ENCODE measurements at places on chromosomes 16 and 17. TPM values are rescaled to one million over a fixed set of nuclear protein-coding genes. Genes with fewer than 3 reads are reported as not detected.

DNA sequence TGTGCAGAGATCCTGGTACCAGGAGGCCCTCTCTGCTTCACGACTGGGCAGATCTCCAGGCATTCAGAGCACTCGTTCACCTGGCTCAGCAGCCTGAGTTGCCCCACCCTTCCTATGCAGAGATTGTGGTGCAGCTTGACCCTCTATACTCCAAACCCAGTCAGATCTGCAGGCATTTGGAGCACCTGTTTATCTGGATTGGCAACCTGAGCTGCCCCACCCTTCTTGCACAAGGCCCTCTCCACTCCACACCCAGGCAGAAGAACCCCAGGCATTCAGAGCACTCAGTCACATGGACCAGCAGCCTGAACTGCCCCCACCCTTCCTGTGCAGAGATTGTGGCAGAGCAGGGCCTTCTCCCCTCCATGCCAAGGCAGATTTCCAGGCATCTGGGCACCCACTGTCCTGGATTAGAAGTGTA, 88.4 kb upstream of the CDH5 start:
- peaks cover 22% of the 10 kb centered on the region for H3K4me1 ChIP-seq
- DNase-seq, result peak; percentile 86
- peak overlapping the region; percentile 57 for H3K27ac ChIP-seq
- peaks cover 22% of the 10 kb centered on the region for H3K27me3 ChIP-seq

DNA sequence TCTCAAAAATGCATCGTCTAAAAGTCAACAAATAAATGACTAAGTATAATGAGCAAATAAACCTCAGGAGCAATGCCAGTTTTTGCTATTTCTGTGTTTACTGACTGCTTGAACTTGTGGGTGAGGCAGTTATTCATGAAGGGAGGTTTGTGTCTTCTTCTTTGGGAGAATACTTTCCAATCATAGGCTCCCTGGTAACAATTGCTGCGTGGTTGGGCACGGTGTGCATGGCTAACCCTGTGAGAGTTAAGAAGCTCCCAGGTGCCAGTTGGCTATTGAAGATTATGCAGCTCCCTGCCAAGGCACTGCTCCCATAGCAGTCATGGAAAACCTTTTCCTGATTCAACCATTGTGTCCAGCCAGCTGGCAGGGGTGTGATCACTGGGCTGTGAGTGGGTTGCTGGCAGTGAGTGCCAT, 775.9 kb upstream of the GOT2 start:
- peaks cover 2% of the 10 kb centered on the region for H3K36me3 ChIP-seq
- H3K4me3 ChIP-seq, result no peak overlapping the region
- H3K4me1 ChIP-seq, result no peaks in the 10 kb centered on the region
- no peak for DNase-seq
- H3K27me3 ChIP-seq, result no peaks in the 10 kb centered on the region

DNA sequence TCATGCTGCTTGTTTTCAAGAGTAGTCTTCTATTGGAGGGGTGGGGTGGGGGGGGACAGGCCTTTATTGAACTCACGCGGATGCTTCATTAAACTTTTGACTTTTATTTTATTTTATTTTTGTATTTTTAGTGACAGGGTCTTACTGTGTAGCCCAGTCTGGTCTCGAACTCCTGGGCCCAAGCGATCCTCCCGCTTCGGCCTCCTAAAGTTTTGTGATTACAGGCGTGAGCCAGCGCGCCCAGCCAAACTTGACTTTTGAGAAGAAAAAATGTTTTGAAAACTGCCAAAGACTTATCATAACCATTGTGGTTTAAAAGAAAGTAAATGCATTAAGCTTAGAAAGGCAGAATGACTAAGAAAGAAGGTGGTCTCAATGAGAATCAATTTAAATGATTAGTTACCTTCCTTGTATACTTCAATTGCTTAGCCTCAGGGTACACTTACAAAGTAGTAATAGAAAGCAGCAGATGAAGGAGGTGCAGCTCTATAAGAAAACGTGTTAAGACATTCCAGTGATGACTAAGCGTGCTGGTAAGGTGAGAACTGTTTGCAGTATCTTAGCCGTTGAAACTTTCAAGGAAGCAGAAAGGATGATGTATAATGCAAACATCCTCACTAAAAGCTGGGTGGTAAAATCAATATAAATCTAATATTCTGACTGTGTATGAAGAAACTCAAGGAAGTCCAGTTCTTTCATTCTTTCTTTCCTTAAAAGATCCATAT, 1.2 kb downstream of the AP2B1 start:
- peak overlapping the region; percentile 99 for H3K27ac ChIP-seq
- H3K4me3 ChIP-seq, result peak overlapping the region; percentile 97
- H3K4me1 ChIP-seq, result peaks cover 18% of the 10 kb centered on the region
- peak; percentile 89 for DNase-seq
- H3K36me3 ChIP-seq, result peaks cover 9% of the 10 kb centered on the region
- H3K27me3 ChIP-seq, result no peaks in the 10 kb centered on the region

DNA sequence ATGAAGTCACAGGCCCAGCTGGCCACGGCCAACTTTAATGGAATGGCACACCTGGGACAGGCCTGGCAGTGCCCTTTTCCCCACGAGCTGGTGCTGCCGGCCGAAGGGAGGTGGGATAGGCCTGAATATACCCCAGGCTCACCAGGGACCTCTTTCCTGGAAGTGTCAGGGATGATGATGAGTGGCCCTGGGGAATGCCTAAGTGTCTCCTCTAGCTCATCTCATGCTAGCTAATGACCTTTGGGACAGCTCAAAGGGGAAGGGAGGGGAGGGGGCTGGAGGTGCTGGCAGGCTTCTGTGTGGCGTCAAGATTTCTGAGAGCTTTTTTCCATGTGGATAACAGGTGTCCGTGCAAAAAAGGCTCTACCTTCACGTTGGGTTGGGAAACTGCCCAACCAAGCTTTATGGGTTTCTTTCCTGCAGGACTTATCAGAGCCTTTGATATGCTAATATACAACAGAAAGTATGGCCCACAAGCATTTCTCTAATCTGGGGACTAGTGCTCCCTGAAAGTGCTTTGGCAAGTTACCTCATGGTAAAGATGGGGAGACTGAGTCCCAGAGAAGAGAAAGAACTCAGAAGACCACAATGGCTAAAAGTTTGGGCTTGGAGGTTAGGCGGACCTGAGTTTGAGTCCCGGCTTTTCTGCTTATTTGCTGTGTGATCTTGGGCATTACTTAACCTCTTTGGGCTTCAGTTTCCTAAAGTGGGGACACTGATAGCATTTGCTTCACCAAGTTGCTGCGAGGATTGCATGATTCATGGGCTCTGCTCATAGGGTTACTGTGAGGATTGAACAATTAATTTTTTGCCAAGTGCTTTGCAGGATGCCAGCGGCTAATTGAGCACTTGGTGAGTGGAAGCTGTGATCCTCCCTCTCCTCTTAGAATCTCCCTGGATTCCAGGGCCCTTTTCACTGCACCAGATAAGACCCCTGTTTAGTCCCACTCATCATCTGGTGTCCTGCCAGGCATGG, 14.0 kb downstream of the ADGRG1 start:
- H3K4me1 ChIP-seq, result peaks cover 7% of the 10 kb centered on the region
- H3K36me3 ChIP-seq, result no peaks in the 10 kb centered on the region
- no peak overlapping the region for H3K27ac ChIP-seq
- no peak for DNase-seq
- H3K4me3 ChIP-seq, result no peak overlapping the region

DNA sequence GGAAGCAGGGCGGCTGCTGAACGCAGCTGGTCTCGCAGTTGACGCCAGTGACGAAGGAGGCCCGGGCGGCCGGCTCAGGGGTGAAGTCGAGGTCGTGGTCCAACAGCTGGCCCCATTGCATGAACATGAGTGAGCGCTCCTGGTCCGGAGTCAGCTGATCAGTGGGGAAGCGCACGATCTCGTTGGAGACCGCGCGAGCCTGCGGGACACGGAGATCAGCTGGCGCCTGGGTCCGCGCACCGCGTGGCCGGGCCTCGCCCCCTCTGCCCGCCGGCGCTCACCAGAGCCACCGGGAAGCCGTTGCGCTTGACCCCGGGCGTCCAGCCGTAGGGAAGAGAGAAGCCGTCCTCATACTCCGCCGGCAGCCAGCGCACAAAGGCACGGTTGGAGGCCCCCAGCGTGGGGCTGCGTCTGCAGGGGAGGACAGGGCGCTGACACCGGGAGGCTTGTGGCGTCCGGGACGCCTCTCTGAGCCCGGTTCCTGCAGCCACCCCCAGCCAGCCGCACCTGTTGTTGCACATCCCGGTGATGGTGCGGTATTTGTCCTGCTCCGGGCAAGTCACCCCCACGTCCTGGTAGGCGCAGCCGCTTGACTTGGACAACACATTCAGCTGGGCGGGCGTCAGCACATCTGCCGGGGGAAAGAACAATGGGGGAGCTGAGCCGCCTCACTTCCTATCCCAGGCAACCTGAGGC, 1.6 kb downstream of the MPO start:
- no peaks in the 10 kb centered on the region for H3K36me3 ChIP-seq
- no peak for DNase-seq
- H3K27ac ChIP-seq, result no peak overlapping the region
- H3K27me3 ChIP-seq, result peaks cover 35% of the 10 kb centered on the region

DNA sequence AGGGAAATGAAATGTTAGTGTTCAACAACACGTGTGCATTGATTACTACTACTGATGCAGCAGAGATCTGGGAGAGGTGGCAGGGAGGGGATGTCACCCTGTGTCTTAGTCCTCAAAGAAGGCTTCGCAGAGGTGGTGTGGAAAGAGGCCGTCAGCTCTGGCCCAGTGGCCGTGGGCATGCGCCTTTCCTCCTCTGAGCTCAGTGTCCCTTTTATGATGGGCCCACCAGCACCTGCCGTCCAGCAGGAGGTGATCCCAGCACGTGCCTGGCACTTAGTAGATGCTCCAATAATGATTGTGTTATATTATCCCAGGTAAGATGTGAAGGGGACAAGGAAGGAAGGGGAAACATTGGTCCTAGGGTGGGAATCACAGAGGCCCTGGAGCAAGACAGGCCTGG, 106.2 kb downstream of the CLEC16A start:
- H3K4me1 ChIP-seq, result peaks cover 5% of the 10 kb centered on the region
- H3K4me3 ChIP-seq, result no peak overlapping the region
- H3K36me3 ChIP-seq, result peaks cover 48% of the 10 kb centered on the region
- no peaks in the 10 kb centered on the region for H3K27me3 ChIP-seq

DNA sequence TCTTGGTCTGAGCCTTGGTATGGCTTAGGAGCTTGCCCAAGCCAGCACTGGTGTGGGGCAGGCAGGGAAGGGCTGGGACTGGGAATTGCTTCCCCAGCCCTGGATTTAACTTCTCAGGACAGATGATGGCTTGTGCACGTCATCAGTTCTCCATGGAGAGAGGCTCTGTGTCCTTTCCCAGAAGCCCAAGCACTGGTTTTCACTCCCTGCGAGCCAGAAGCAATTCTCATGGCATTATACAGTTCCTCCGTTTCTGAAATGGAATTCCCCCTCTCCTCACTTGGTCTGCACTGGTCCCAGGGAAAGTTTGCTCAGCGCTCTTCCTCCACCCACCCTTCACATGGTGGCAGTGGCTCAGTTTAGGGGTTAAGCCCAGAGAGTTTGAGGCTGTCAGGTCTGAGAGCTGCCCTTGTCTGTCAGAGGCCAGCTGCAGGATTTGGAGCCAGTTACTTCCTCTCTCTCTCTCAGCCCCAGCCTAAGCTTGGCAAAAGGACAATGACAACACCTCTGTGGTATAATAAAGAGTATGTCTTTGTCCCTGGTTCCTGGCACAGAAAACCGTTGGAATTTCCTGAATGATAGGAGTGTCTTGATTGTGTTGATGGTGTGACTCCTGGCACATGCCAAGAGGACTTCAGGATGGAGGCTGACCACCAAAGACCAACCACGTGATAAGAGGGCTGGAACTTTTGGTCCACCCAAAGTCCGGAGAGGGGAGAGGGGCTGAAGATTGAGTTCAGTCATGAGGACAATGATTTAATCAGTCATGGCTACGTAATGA, 219.6 kb upstream of the TNRC6C start:
- no peak overlapping the region for H3K4me3 ChIP-seq
- H3K27me3 ChIP-seq, result peaks cover 55% of the 10 kb centered on the region
- no peak overlapping the region for H3K27ac ChIP-seq
- no peak for DNase-seq

DNA sequence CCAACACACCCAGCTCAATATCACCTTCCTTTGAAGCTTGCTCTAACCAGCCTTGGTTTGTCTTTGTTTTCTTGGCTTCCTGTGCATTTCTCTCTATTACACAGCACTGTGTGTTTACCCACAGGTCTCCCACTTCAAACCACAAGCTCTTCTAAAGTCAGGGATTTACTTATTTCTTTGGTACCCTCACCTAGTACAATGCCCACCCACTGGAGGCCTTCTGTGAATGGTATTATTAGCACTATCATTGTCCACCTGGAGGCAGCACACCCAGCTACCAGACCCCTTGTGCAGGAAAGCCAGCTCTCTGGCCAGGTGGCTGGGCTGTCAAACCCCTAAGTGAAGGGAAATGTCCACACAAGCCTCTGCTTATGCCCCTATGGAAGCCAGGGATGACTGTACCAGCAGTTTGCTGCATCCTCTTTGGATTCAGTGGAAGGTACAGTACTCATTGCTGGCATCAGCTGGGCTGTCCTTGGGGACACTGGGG, 9.4 kb upstream of the TOP2A start:
- no peak overlapping the region for H3K4me3 ChIP-seq
- no peaks in the 10 kb centered on the region for H3K36me3 ChIP-seq
- no peak overlapping the region for H3K27ac ChIP-seq
- no peaks in the 10 kb centered on the region for H3K4me1 ChIP-seq
- DNase-seq, result no peak

DNA sequence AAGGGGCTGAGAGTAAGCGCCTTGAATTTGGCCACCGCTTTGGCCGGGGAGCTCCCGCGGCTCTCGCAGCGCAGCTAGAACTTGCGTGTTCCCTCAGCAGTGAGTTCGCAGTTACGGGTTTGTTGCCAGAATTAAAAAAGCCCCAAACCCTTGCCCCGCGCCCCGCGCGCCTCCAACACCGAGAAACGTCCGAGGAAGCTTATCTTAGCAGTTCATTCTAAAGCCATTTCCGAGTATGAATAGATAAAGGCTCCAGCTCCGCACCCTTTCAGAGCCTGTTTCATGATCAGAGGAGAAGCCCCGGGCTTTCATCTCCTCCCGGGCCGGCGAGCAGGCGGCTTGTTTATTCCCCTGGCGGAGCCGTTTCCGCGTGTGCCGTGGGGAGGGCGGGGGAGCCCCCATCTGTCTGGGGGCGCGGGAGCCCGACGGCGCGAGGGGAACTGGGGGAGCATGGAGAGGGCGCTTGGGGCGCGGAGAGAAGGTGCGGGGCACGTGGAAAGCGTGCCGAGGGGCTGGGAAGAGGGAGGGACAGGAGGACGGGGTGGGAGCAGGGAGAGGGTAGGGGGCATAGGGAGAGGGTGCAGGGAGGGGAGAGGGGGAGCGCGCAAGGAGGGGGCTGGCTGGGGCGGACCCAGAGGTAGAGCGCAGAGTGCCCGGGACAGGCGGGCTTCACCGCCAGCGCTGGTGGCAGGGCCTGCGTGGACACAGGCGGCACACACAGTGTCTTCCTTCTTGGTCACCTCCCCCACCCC, 9.9 kb downstream of the TBX4 start:
- H3K27ac ChIP-seq, result no peak overlapping the region
- no peaks in the 10 kb centered on the region for H3K4me1 ChIP-seq
- DNase-seq, result no peak
- peaks cover 6% of the 10 kb centered on the region for H3K36me3 ChIP-seq

- no peak for DNase-seq
- H3K27me3 ChIP-seq, result no peaks in the 10 kb centered on the region
- peaks cover 10% of the 10 kb centered on the region for H3K36me3 ChIP-seq
- H3K27ac ChIP-seq, result no peak overlapping the region
Measured at GRCh38 chr17:42804918-42805367, 6.3 kb downstream of the CNTD1 start.

The KCNJ12 gene
- 0.05 TPM for total RNA-seq
